ENCODE measurements at places on chromosomes 5 and 9.

DNA sequence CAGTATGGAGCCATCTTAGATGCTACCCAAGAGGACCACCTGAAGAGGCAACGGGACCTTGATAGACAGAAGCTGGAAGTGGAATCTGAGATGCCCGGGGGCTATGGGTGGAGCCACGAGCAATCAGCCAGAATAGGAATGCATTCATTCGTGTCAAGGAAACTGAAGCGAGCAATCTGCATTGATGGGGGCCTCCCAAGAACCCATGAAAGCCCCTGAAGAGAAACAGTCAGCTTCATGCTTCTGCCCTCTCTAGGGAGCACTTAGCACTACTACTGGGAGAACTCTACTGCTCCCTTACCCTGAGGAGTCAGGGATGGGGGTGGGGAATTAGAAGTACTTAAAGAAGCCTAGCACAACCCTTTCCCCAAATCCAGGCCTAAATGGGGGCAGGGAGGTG, 51.9 kb upstream of the TCERG1 start:
- no peak for DNase-seq

GRCh38 chr9:134489621-134490408, 151.8 kb upstream of the COL5A1 start:
- DNase-seq: no peak

DNA sequence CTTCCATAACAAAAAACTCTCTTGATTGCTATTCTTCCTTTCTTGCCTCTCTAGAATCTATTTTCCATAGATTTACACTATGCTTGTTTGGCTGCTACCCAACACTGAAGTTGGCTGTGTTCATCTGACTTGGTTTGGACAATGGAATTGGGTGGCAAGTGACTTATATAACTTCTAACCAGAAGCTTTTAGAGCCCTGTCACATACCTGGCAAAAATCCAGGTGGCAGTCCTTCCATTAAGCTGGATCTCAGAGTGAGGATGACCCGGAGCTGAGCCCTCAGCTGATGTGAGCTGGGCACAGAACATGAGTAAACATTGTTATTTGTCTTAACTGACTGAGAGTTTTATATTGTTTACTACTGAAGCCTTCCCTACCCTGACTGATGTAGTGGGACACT, 225.7 kb downstream of the TLR4 start:
- DNase-seq: no peak

DNA sequence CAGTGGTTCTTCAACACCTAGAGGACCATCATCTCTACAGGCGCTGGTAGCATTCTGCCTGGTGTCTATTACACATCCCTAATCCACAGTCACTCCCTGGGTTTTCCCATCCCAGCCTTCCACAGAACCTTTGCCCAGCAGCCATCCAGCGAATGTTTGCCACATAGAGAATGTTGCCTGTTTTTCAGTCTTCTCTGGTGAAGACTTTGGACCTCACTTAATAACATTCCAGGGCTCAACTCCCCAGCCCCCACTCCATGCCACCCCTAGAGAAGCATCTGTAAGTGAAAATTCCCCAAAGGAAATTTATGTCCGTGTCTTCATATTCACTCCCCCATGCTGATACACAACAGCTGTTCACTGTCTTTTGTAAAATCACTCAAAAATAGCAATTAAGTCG, 249.6 kb downstream of the AOPEP start:
- no peak for DNase-seq

DNA sequence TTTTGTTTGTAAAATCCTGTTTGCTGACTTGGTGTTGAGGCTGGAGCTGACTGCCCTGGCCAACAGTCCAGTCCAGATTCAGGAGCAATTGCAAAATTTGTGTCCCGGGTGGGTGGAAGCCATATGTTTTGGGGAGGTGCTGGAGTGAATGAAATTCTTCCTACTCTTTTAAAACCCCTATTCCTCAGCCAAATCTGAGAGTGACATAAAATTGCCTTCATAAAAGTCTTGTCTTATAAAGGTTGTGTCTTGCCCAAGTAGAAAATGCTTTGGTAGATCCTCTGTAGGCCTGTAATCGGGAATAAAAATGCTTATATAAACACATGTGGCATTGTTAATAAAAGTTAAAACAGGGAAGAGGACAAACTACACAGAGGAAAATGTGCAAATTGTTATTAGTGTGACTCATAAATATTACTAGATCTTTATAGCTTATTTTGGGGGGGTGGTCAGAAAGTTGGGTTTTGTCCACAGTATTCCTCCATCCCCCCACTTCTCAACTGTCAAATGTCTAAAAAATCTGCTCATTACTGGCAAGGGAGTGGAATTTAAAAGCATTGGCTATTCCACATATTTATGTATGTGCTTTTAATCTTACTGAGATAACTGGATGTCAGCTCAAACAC, 45.6 kb downstream of the NNT start:
- no peak for DNase-seq

GRCh38 chr5:111308951-111309350, 84.8 kb downstream of the CAMK4 start:
- no peak for DNase-seq

DNA sequence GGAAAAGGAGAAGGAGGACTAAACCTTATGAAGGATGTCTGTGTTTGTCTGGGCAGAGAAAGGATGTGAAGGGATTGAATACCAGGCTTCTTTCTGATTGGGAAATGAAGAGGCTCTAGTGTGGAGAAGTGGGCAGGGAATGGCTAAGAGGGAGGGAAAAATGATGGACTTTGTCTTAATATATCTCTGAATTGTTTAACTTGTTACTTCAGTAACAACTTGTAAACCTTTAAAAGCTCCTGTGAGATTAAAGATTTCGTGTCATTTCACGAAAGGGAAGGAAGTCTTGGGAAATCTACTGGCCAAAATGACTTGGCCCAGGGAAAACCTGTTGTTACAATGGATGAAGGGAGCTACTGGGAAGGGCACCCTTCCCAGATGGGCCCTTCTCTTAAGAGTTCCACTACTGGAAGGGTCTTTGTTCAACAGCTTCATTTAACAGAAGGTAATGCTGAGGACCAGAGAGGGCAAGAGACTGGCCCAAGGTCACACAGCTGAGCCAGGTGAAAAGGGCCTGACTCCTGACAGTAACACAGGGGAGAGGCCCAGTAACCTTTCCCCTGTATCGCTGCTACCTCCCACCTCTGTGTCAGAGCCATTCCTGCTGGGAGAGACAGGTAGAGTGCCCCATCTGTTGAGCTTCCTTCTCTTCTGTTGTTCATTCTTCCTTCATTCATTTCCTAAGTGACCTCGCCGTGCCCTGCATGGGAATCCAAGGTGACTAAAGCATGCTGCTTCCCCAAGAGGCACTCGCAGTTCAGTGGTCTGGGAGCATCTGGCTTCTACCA, 5.1 kb upstream of the TCOF1 start:
- no peak for DNase-seq

DNA sequence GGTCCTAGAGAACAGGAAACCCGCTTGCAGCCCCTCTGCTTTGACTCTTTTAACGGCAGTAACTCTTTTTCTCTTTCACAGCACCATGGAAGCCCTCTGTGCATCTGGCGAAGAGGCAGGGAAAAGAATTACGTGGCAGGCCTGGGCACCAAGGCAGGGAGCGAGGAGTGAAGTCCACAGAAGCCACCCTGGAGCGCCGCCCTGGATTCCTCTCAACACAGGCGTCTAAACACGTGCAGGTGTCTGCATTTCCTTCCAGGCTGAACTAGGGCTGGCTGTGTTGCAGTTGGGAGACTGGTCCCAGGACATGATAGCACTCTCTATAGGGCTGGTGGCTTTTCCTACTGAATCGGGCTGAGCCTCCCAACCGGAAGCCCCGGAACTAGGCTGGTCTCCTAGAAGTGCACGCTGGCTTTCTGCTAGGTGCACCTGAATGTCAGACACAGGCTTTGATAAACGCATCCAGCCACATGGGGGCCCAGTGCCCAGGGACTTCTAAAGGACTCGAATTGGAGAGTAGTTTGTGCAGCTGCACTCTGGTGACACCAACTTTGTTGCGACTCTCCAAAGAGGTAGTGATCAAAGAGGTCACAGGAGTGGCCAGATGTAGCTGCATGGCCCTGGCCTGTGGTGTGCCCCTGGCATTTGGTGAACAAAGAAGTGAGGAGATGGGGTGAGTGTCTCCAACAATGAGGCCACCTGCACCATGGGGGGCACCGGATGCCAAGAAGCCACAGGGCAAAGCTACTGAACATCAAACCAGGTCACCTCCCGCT, 54.5 kb downstream of the AK8 start:
- DNase-seq: no peak

DNA sequence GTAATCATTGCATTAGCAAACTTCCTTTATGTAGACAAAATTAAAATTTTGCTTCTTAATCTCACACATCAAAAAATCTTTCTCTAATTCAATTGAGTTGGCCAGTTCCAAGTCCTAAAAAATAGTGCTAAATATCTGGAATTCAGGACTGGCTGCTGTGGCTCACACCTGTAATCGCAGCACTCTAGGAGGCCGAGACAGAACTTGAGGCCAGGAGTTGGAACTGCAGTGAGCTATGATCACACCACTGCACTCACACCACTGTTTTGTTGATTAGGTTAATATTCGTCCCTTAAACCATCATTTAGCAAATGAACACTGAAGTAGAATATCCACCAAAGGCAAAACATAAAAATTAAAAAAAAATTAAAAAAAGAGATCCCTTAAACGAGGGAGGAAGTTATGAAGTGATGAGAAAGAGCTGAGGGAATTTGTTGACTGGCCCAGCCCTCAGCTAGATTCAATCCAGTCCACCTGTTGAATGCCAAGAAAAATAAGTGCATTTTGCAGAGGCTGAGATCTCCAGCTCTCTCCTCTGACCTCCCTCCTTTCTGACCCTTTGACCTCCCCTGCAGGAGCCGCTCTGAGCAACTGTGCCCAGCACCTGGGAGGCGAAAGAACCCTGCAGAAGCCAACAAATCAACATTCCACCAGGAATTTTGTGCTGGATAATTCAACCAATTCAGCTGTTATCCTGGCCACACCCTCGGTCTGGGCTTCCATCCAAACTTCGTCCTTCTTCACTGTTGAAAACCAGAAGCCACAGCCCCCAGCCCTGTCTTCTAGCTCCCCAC, 96.8 kb downstream of the OR2K2 start:
- no peak for DNase-seq

GRCh38 chr9:86637515-86637914, 283.3 kb upstream of the TUT7 start:
- no peak for DNase-seq

GRCh38 chr9:87193925-87194868, 246.9 kb upstream of the GAS1 start:
- DNase-seq: no peak

DNA sequence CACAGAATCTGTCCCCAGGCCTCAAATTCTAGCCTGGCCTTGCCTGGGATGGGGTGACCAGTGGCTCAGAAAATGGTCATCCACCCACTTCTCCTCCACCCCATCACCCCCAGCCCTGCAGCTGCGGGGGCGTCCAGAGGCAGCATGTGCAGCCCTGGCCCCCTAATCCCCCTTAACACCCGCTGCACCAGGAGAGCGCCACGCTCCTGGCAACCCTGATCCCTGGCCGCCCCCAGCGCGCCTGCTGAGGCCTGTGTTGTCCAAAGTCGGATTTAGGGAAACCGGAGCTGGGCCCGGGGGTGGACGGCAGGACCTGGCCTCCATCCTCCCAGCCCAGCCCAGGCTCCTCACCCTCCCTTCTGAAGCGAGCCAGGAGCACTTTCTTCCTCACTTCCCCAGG, 22.0 kb downstream of the NR5A1 start:
- DNase-seq: no peak

DNA sequence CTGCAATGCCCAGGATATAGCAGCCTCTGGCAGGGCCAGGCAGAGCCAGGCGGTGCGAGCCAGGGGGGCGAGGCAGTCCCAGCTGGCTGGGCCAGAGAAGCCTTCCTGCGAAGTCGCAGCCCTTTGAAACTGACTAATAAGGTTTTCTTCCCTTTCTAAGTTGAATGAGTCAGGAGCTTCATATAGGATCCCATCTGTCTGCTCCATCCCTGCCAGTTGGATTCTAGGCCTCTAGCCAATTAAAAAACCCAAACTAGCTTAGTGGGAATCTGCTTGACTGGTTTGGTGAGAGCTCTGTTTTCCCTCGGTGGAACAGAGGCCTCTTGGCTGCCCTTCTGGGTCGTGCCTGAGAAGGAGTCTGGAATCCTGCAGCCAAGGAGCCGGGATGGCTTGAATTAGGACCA, 70.1 kb upstream of the RAPGEF1 start:
- DNase-seq: no peak

DNA sequence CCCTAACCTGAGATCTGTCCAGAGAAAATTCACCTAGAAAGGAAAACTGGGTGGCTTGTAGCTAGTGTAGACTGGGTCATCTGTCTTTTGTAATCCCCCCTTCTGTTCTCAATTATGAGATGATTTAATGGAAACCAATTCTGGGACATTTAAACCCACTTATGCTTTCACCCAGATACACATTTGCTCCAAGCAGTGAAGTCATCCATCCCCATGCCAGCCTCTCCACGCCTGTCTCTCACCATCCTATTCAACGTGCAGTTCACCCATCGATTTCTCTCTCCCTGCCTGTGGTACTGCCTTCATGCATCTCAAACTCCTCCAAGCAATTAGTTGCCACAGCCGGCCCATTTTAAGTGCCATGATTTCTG, 1.8 kb downstream of the PHF19 start:
- no peak for DNase-seq

- DNase-seq: no peak
Measured at GRCh38 chr9:123686131-123686828, 243.6 kb downstream of the DENND1A start.

DNA sequence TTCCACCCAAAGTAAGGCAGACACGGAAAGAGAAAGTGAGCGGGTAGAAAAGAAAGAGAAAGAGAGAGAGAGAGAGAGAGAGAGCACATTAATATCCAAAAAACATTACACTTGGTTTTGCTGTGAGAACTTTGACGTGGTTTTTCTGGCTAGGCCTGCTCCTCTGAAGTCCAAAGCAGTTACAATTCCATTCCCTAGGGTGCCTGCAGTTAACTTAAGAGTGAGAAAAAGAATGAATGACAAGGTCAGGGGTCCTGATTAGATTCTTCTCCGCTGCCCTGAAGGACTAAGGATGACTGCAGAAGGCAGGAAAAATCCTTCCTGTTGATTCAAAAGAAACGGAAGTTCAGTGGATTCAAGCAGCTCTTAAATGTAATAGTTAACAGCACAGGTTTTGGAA, 589.8 kb downstream of the PRELID2 start:
- no peak for DNase-seq

DNA sequence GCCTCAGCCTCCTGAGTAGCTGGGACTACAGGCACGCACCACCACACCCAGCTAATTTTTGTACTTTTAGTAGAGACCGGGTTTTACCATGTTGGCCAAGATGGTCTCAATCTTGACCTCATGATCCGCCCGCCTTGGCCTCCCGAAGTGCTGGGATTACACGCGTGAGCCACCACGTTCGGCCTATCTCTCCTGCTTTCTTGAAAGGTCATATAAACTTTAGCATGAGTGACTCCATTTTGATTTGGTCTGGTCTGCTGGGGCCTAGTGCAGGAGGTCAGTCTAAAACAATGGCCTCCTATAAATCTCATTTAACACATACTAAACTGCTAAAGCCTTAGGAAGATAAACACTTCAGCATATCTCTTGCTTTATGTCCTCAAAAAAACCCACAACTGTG, 50.6 kb upstream of the GLDC start:
- no peak for DNase-seq
